ENCODE measurements at places on chromosomes 3 and 15.

GRCh38 chr15:92625251-92625980, 30.2 kb downstream of the FAM174B start:
- DNase-seq: no peak

DNA sequence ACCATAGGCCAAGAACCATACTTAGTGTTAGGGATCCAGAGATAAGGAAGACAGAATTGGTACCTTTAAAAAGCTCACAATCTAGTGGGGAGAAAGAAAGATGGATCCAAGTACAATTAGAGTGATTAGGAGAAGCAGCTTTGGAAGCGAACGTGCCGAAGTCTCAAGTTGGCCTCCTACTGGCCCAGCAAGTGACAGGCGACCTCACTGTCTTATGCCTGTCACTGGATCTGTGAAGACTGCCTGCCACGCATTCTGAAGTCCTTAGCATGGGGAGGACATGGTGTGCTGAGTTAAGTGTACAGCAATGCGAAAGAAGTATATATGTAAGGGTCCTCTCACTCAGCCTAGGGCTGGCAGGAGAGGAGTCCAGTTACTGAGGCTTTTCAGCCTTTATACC, 141.0 kb downstream of the GABRB3 start:
- no peak for DNase-seq

DNA sequence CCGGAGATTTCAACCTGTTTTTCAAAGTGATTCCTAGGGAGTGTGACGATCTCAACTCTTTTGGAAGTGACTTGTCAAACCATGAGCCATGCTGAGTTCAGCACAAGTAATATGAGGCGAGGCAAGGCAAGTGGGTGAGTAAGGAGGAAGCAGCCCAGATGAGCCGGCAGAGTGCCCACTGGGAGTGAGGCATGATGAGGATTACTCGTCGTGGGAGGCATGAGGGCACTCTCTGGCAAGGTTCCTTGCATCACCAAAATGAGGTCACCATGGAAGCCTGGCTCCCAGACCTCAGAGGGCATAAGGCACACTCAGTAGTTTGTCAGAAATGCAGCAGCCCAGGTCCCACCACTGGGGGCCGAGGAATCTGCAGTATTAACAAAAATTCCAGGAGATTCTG, 636.1 kb downstream of the MAGI1 start:
- peak; percentile 42 for DNase-seq

- DNase-seq: no peak
These were observed 21.6 kb downstream of the SLCO3A1 start for GRCh38 chr15:91874992-91875660.

GRCh38 chr3:194446172-194446571, 40.6 kb downstream of the ATP13A3 start:
- DNase-seq: no peak

DNA sequence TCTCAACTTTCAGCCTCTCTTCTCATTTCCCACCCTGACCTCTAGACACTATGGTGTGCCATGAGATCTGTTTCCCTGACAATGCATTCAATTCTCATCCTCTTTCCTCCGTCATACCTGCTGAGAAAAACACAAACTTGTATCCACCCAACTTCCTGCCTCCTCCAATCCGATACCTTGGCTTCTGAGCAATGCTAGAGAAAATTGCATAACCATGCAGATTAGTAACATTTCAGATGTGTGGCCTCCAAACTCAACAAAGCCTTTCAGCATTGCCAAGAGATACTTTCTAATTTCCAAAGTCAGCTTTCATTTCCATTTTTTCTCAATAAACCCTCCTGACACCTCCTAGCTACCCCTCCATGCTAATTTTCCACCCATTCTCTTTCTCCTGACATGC, 88.5 kb downstream of the MINAR1 start:
- peak; percentile 46 for DNase-seq
